CD4-positive, alpha-beta T cell treated with Interleukin-6 for 4 hours (primary cell): ENCODE measurements at places on chromosomes 3 and 15.

- DNase-seq: no peak
These were observed 8.1 kb downstream of the SLC33A1 start for GRCh38 chr3:155846119-155846518.

DNA sequence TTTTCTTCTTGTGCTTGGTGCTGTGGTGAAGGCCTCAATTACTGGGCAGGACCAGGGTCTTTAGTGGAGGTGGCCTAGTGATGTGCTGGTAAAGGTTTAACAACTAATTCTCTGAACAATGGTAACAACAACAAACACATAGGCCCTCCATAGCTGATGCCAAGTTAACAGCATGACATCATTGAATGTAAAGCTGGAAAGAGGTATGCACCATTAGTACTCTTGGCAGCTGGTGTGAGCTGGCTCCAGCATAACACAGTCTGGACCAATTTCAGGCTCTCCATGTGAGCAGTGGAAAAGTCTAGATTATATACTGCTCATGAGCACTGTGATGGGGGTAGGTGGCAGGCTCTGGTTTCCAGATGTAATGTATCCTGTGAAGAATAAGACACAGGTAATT, 61.8 kb downstream of the SLC7A14 start:
- DNase-seq: no peak

DNA sequence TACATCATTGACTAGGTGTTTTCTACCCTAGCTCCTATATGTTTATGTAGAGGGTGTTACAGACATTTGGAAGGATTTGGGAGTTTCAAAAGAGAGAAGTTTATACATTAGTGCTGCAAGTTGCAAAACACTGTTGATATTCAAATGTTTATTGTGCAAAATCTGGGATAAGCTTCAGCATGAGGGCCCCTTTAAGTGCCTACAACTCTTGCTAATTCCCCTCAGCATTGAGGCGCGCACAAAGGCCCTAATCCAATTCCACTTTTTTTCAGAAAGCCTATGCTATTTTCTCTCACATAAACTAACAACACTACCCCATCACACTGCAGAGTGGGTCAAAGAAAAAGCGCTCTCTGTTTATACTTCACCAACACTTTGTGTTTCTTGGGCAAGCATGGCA, 208.0 kb downstream of the NR2F2 start:
- DNase-seq: no peak

- no peak for DNase-seq
These were observed 71.7 kb upstream of the ARL6 start for GRCh38 chr3:97692831-97693230.

GRCh38 chr3:32340039-32340438, 51.6 kb upstream of the CMTM7 start:
- DNase-seq: peak; percentile 51

- DNase-seq: no peak
These were observed 1264.2 kb downstream of the OTOL1 start for GRCh38 chr3:162760789-162761188.

DNA sequence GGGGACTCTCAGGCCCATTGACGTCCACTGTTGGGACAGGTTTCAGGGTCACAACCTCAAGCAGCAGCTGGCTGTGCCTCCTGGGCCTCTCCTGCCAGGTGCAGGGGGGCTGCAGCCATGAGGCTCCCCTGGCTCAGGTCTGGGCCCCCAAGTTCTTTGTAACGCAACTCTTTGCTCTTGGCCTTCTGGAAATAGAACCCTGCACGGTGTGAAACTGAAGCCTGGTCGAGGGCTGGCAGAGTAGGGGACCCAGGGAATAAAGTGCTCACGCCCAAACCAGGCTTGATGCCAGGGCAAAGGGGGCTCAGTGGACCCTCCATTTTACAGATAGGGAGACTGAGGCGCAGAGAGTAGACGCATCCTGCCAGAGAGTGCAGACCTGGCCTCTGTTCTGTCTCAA, 771 bp downstream of the CALML4 start:
- DNase-seq: no peak

DNA sequence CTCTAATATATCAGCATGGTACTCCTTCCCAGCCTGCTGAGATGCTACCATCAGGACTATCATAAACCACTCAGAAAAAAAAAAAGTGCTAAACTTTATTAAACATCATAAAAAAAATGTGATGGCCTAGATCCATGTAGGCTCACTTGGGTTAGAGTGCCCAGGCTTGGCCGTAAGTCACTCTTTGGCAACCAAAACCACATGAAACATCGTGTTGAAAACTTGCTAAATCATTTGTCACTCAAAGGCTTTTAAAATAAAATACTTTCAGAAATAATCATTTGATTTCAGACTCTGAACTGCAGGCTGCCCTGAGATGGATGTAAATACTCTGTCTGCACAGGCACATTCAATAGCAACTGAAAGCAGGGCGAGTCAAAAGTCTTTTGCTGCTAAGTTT, 78.4 kb upstream of the WNT5A start:
- no peak for DNase-seq

GRCh38 chr3:140434261-140434905, 243.5 kb upstream of the TRIM42 start:
- no peak for DNase-seq

DNA sequence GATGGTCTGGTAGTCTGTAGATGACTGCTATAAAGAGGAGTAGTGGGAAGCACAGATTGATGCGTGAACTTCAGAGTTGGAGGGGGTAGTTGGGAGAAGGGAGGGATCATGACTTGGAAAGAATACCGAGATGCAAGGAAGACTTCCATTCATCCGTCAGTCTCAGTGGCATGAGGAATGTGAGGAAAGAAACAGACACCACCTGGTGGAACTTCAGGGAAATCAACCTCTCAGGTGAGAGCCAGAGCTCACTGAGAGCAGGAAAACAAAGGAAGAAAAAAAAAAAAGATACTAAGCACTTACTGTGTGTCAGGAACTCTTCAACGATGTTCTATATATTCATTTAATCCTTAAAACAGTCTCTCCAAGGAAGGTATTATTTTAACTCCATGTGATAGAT, 172.4 kb downstream of the OXSM start:
- DNase-seq: no peak

DNA sequence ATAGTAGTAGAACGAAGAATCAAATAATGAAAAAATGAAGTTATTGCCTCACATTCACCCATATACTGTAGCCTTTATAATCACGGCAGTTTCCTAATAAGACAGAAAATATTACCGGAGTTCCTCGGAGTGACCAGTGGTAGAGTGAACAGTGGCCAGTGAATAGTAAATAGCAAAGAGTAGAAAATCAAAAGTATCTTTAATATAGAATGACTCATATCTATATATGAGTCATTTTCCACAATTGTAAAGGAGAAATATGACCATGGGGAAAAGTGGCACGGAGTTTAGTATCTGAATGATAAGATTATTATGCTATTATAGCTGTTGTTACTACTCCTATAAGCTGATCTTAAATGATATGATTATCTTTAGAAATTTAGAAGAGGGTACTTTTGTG, 38.5 kb downstream of the ZBTB20 start:
- DNase-seq: no peak

DNA sequence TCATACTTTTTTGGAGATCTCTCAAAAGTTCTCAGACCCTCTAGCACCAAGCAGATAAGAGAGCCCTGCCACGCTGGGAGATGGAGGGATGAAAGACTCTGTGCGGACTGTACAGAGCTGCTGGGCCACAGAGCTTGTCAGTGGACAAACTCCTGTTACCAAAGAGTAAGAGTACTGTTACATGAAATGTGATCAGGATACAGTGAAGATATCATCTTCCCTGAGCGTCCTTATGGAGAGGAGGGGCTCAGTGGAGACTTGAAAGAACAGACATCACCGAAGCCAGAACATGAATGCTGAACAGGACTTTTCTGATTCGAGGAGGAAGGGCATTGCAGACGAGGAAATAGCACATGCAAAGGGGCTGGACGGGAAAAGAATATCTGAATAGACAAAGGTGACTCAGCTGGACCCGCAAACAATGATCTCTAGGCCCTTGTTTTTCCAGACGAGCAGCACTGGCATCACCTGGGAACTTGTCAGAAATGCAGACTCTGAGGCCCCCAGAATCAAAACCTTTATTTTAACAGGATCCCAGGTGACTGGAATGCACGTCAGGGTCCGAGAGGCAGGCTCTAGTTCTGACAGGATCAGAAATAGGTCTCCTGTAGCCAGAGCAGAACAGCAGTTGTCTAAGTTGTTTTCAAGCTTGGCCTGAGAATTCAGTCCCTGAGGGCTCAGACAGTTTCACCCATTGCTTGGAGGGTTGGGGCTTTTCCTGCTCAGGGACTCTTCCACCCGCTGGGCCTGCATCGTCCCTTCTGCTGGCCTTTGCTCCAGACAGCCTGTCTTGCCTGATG, 277.9 kb downstream of the RPLP1 start:
- DNase-seq: no peak

DNA sequence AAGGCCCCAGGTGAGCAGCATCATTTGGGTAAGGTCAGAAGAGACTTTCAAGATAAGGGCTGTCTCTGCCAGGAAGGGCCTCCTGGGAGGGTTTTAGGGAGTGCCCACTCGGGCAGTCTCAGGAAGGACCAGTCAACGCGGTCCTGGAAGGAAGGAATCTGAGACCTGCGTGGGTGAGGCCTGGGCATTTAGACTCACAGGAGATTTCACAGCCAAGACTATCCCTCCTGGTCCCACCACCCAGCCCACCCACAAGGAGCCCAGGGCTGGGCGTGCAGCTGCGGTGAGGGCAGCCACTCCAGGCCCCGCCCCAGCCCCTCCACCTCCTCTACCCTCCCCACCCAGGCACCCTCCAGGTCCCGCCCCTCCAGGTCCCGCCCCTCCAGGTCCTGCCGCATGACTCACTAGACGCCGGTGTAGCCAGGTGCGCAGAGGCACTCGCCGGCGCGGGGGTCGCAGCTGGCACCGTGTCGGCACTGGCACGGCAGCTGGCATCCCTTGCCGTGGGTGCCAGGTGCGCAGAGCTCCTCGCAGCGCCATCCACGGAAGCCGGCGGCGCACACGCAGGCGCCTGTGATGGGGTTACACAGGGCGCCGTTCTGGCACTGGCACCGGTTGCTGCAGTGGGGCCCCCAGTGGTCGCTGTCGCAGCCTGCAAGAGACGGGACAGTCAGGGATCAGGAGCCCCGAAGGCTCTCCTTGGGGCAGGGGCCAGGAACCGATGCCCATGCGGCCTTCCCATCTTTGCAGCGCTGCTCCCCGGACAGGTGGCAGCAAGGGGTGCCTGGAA, 112.7 kb downstream of the RAB11A start:
- peak; percentile 84 for DNase-seq

- DNase-seq: no peak
These were observed 179.2 kb downstream of the RORA start for GRCh38 chr15:61049934-61050333.

- DNase-seq: no peak
These were observed 208.2 kb upstream of the CMC1 start for GRCh38 chr3:28033059-28033784.

DNA sequence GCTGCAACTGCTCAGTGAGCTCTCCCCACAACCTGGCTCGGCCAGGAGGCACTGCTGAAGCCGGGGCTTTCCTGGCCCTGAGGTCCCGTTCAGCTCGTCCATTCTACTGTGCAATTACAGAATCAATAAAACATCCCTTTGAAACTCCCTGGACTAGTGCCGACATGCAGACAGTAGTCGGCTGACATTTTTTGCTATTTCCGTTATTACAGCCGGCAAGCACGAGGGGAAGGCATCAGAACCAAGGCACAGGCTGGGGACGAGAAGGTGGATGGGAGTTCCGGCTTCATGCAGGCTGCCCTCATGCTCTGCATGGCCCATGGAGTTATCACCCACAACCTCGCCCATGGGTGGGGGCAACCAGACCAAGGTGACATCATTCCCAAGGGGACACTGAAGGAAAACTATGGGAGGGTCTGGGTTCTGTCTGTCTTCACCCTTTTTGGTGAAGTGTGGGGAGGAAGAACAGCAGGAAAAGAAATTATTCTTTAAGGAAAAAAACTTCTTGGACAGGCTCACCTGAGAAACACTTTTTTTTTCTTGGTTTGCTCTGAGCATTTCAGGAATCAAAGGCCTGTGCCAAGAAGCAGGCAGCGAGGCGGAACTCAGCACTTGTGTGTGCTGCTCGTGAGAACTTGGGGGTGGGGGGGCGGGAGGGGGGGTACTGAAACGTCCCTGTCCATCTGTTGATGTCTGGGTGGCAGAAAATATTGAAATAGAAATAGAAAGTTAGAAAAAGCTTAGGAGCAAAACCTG, 154.5 kb downstream of the FOXP1 start:
- DNase-seq: peak; percentile 57

- DNase-seq: peak; percentile 18
These were observed 8.6 kb downstream of the PODXL2 start for GRCh38 chr3:127637546-127637945.

GRCh38 chr3:49098429-49098828, 4.6 kb upstream of the QRICH1 start:
- no peak for DNase-seq

GRCh38 chr15:44706401-44706800, 4.7 kb downstream of the PATL2 start:
- no peak for DNase-seq

DNA sequence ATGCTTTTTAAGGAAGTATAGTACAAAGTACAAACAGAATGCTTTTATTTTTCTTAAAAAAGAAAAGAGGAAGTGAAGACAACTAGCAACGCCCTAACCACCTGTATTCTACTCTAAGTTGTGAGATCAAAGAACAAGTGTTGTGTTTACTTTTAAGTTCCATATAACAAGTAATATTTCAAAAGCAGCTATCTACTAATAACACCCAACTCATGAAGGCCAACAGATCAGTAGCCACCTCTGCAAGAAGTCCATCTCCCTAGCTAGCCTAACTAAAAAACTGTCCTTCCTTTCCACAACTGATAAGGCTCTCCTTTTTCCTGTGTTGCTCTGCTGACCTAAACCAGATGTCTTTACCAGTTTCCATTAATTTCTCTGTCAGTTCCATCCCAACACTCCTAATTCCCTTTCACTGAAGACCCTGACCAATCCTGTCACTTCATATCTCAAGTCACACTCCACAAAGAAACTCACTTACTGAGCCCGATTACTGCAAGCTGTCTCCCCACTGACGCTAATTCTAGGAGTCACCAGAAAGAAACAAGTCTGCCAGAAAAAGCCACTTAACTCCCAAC, 26.9 kb downstream of the PHC3 start:
- DNase-seq: no peak

DNA sequence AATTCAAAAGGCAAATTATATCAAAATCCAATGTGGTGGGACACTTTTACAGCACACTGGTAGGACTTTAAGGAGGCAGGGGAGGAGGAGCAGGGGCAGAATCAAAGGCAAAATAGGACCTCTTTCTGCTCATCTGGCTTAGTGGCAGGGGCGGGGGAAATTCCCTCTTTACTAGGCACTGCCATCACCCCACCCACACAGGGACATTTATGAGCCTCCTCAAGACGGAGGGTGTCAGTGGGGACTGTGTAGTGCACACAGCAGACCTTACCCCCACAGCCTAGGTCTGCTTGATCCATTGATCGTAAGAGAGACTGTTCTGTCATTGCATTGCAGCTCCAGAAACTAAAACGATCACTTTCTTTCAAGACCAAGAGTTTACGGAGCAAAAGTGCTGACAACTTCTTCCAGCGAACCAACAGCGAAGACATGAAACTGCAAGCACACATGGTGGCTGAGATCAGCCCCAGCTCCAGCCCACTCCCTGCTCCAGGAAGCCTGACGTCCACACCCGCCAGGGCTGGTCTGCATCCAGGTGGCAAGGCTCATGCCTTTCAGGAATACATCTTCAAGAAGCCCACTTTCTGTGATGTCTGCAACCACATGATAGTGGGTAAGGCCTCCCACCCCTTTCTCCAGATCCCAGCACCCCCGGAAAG, 62.9 kb downstream of the STAC start:
- DNase-seq: no peak

- DNase-seq: no peak
These were observed 47.2 kb downstream of the LEO1 start for GRCh38 chr15:51924156-51925068.
